ENCODE measurements at places on chromosomes 12 and 14.

DNA sequence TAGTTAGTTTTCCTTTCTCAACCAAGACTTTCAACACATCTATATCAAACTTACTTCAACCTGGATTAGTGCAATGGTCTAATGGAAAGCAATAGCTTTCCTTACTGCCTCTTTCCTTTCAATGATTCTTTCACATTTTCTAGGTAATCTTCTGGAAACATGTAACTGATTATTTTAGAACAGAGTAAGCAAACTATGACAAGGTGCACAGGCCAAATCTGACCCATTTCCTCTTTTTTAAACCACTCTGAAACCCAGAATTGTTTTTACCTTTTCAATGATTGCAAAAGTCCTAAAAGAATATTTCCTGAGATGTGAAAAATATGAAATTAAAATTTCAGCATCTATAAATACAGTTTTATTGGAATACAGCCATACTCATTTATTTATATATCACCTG lies 81.6 kb upstream of the TMTC2 start:
- no peak for DNase-seq

- no peak for DNase-seq
These were observed 70.0 kb downstream of the SYNE3 start for GRCh38 chr14:95446470-95446869.

- no peak for DNase-seq
These were observed 6.9 kb upstream of the CORO1C start for GRCh38 chr12:108738170-108738569.

- no peak for DNase-seq
These were observed 2.2 kb downstream of the IRF2BPL start for GRCh38 chr14:77026166-77026929.

All from left kidney (tissue), 8 donors.